Adrenal gland (tissue), 19 donors: ENCODE measurements at places on chromosomes 5 and 9. TPM values are rescaled to one million over a fixed set of nuclear protein-coding genes. Genes with fewer than 3 reads are reported as not detected.

PTPDC1 gene
- 8.6 TPM for total RNA-seq

PDE6A gene
- total RNA-seq: 0.39 TPM

CDH10 gene
- total RNA-seq: 1.4 TPM

DNA sequence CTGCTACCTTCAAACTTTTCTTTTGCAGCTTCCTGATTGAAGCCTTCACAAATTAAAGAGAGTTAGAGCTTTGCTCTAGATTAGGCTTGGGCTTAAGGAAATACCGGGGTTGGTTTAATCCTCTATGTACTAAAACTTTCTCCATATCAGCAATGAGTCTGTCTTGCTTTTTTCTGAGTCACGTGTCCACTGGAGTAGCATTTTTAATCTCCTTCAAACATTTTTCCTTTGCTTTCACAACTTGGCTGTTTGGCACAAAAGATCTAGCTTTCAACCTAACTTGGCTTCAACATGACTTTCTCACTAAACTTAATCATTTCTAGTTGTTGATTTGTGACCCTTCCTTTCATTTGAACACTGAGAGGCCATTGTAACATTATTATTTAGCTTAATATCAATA, 261.6 kb downstream of the PLK2 start:
- H3K4me3 ChIP-seq: no peak overlapping the region
- no peaks in the 10 kb centered on the region for H3K4me1 ChIP-seq
- H3K36me3 ChIP-seq: no peaks in the 10 kb centered on the region
- DNase-seq: no peak
- H3K27me3 ChIP-seq: no peaks in the 10 kb centered on the region
- no peak overlapping the region for H3K27ac ChIP-seq

DNA sequence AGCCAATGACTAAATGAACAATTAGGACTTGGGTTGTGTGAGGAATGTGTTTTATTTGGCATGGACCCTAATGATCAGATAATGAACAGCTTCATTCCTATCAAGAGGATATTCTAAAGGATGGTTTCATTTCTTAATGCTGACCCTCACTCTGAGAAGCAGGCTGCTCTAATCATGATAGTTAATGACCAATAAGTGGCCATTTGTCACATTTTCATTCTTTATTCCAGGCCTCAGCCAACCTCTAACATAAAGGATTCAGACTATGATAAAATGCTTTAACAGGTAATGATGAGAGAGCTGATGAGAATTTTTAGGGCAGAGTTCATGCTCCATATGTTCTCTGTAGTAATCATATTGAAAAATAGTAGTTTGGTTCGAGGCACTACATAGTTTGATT, 301.5 kb upstream of the ARRDC3 start:
- H3K27ac ChIP-seq: no peak overlapping the region
- no peaks in the 10 kb centered on the region for H3K27me3 ChIP-seq
- H3K4me3 ChIP-seq: no peak overlapping the region
- no peak for DNase-seq
- H3K4me1 ChIP-seq: no peaks in the 10 kb centered on the region
- no peaks in the 10 kb centered on the region for H3K36me3 ChIP-seq

DNA sequence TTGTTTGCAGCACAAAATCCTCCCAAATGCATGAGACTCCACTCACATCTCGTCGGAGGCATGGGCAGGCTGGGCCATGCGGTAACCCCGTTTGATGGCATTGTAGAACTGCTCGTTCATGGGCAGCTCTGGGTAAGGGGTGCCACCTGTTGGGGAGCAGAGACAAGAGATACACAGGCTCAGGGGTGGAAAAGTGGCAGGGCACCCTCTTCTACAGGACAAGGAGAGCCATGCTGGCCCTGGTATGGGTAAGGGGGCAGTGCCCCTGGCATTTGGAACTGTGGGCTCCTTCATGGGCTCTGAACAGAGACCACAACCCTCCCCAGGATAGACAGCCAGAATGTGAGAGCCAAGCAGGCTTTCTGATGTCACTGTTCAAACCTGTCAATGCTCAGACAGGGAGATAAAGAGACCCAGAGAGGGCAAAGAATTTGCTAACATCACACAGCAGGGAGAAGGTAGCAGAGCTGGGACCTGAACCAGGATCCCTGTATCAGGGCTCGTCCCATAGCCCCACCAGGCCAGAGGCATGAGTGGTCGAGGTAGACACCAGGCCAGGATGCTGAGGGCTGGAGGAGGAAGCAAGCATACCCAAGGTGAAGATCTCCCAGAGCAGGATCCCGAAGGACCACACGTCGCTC, 33.2 kb upstream of the CSF1R start:
- H3K4me3 ChIP-seq: no peak overlapping the region
- no peak overlapping the region for H3K27ac ChIP-seq
- no peaks in the 10 kb centered on the region for H3K27me3 ChIP-seq
- DNase-seq: peak; percentile 19
- H3K36me3 ChIP-seq: peaks cover 9% of the 10 kb centered on the region

- DNase-seq: no peak
- no peak overlapping the region for H3K27ac ChIP-seq
- H3K36me3 ChIP-seq: no peaks in the 10 kb centered on the region
Measured at GRCh38 chr5:171806976-171807747, 21.5 kb downstream of the SMIM23 start.
